ENCODE measurements at places on chromosomes 1 and 21. TPM values are rescaled to one million over a fixed set of nuclear protein-coding genes. Genes with fewer than 3 reads are reported as not detected.

DNA sequence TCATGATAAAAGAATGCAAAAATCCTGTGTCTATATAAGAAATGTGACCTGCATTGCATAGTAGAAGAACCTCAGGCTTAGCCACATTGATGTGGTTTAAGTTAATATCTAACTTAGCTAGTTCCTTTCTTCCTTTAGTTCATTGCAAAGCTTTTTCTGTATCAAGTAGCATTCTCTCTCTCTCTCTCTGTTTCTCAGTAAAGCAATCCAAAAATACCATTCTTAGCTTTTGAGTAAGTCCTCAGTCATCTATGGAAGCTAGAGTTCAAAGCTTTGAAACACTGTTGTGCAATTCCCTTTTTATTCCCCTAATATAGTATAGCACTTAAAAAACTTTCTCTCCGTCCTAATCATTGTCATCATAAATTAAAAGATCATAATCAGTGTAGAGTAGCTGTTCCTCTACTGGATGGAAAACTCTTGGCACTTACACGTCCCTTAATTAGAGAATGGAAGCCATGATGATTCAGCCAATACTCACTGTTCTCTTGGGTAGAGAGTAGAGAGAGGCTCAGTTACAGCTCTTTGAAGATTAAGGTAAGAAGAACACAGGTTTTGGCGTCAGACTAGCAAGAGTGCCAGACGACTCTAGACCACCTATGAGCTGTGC, 350.3 kb upstream of the LYPLAL1 start:
- DNase-seq: no peak

DNA sequence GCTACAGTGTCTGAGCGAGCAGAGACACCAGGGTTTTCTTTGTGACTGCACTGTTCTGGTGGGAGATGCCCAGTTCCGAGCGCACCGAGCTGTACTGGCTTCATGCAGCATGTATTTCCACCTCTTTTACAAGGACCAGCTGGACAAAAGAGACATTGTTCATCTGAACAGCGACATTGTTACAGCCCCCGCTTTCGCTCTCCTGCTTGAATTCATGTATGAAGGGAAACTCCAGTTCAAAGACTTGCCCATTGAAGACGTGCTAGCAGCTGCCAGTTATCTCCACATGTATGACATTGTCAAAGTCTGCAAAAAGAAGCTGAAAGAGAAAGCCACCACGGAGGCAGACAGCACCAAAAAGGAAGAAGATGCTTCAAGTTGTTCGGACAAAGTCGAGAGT, 2.7 kb downstream of the ZBTB18 start:
- DNase-seq: peak; percentile 85

GRCh38 chr1:117664314-117664713, 58.5 kb downstream of the TENT5C start:
- no peak for DNase-seq

DNA sequence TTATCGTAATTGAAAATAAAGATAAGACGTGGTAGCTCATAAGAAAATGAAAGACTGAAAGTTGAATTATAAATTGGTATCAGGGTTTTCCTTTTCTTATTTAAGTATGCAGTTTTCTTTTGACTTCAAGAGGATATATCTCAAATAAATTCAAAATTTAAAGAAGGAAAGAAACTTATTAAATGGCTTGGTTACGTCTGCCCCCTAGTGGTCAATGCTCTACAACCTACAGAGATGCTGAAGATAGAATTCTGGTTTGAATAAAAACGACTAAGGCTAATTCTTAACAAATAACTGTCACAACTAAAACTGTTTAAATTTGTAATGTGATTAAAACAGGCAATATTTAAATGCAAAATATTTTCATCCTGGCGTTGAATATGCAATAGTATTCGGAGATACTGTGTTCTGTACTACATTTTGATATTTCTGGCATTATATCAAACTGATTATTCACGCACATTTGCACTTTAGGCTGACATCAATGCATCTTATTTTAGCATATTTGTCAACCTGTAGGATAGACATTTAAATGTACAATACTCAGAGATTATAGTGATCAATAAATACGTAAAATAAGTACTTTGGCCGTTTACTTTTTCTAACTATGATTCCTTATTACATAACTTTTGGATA, 26.8 kb downstream of the IFI44 start:
- DNase-seq: peak; percentile 92

DNA sequence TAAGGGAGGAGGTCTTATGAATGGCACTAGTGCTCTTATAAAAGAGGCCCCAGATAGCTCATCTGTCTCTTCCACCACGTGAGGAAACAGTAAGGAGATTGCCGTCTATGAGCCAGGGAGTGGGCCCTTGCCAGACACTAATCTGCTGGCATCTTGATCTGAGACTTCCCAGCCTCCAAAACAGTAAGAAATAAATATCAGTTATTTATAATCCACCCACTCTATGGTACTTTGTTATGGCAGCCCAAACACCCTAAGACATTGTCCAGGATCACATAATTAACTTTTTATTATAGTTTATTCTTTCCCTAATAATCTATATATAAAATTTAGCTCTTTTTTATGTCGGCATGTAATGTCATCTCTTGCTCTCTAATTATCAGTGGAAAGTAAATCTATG, 144.0 kb upstream of the IRF2BP2 start:
- no peak for DNase-seq

DNA sequence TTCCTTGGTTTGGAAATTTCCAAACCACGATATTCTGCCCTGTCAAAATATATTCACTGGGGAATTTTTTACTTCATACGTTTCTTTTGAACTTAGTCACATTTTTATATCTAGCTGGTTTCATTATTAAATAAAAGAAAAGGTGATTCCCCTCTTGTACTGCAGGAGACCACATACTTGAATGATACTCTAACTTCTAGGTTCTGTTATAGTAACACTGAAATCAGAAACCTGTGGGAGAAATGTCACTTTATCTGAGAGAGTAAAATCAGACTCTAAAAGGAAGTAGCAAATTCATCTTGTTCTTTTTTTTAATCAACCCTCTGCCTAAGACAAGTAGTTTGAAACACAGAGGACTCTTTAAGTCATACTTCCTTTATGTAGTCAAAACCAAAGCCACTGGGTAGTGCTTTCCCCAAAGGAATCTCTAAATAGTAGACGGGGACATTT, 34.4 kb downstream of the MRPL39 start:
- DNase-seq: no peak

DNA sequence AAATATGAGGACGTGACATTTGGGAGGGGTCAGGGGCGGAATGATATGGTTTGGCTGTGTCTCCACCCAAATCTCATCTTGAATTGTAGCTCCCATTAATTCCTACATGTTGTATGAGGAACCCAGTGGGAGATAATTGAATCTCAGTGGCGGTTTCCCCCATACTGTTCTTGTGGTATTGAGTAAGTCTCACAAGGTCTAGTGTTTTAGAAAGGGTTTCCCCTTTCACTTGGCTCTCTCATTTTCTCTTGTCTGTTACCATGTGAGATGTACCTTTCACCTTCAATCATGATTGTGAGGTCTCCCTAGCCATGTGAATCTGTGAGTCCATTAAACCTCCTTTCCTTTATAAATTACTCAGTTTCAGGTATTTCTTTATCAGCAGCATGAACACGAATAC, 663.6 kb upstream of the CHRM3 start:
- DNase-seq: no peak

The S100A7 gene
- polyA plus RNA-seq: not detected

DNA sequence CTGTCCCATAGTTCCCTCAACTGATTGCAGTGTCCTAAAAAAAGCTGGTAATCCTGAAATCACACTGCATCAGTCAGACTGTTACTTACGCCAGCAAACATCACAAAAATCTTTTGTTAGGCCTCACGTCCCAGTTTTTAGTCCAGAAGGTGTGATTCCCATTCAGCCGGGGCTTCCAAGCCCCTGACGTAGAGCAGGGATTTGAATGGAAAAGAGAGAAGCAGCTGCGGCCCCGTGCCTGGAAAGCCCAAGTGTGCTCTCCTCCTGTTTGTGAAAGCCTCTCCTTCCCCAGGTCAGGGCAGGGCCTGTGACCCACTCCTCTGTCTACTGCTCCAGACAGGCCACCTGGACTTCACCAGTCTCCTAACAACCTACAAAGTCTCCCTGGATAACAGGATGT, 20.7 kb downstream of the KCNA10 start:
- DNase-seq: no peak

GRCh38 chr1:217088011-217088410, 364.8 kb upstream of the ESRRG start:
- DNase-seq: peak; percentile 54

DNA sequence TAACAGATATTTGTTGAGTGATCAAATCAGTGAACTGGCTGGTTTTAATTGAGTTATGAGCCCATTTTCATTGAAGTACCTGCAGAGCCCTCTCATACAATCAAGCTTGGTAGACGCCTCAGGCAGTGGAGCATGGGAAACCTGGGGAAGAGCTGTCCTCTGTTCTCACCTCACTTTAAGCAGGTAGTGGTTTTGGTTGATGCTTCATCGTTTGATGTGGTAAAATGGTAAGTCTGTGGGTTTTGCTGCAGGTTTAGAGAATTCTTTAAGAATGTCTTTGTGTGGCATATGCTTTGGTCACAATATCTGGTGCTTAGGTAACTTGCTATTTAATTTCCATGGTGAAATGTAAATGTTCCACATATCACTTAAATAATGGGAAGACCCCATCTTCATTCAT, 10.0 kb downstream of the LAMC1 start:
- no peak for DNase-seq

GRCh38 chr1:65792669-65793358, at the start of gene PDE4B:
PDE4B (plus strand) TSS chr1:65792895.
- no peak for DNase-seq

DNA sequence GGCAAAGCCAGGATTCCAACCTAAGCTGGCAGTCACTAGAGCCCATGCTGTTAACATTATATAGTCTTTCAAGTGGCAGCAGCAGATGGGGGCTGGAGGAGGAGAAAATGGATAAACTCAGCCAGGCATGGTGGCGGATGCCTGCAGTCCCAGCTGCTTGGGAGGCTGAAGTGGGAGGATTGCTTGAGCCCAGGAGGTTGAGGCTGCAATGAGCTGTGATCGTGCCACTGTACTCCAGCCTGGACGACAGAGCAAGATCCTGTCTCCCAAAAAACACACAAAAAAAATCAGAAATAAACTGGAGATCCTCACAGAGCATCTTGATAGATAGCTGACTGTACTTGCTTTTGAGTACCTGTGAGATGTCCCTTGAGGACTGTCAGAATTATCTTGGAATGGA, 13.4 kb upstream of the WDR26 start:
- no peak for DNase-seq

GRCh38 chr1:119204197-119204960, 63.9 kb upstream of the WARS2 start:
- no peak for DNase-seq

Data from spinal cord (tissue), 10 donors.